Stomach (tissue), 19 donors: ENCODE measurements at places on chromosomes 5 and 9. TPM values are rescaled to one million over a fixed set of nuclear protein-coding genes. Genes with fewer than 3 reads are reported as not detected.
A peak's percentile ranks its signal among the peaks of the same experiment; 100 is the strongest.

- no peak for DNase-seq
These were observed 35.2 kb upstream of the PIK3R1 start for GRCh38 chr5:68180121-68181038.

GRCh38 chr5:67941614-67942401, 273.7 kb upstream of the PIK3R1 start:
- DNase-seq = peak; percentile 61

PTPRD gene
- total RNA-seq = 3.5 TPM

PCDHB12 gene
- 1.2 TPM for total RNA-seq

DMRT3 gene
- not detected for total RNA-seq
